ENCODE measurements at places on chromosomes 1 and 21. TPM values are rescaled to one million over a fixed set of nuclear protein-coding genes. Genes with fewer than 3 reads are reported as not detected.

- DNase-seq: no peak
Measured at GRCh38 chr1:119984771-119985170, 84.7 kb downstream of the NOTCH2 start.

DNA sequence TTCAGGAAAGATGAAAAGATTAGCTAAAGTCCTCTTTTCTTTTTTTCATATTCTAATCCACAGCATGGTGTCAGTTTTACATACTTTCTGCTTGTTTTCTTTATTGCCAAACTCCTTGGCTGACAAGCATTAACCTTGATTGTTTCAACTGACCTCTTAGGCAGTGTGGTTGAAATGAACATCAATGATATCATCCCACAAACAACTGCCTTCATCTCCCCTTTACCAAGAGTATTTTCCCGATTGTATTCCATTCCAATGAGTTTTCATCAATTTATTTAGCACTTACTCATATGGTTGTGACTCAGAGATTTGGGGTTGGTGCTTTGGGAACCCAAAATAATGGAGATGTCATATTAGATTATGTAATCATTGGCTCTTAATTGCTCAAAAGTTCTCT is 71.8 kb downstream of the SPAG17 start:
- peak; percentile 2 for DNase-seq

- DNase-seq: no peak
Measured at GRCh38 chr1:219347921-219348391, 174.3 kb downstream of the LYPLAL1 start.

DNA sequence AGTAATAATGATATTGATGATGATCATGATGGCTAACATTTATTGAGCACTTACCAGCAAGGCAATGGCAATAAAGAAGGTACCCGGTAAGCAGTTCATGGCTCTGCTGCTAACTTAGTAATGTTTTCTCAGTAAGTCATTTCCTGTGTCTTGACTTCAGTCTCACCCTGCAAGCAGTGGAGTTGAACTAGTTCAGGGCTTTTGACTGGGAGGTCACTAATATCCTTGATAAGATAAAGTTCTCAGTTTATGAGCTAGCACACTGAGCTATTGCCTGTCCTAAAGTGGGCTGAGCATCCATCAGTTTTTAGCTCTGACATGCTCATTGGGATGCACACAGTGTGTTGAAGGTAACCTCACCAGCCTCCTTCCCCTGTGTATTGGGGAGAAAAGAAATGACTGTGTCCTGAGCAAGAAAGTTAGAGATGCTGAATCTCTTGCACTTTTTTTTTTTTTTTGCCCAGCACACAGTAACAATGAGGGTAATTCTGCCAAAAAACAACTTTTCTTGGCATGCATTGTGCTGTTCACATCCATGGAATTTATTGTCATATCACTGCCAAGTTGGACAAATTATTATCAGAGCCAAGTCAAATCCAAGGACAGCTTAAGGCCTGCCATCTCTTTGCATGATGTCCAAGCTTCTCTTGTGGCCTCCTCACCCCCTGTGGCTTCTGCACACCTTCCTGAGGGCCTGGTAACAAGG is 55.5 kb upstream of the GADD45A start:
- DNase-seq: peak; percentile 92

- DNase-seq: no peak
Measured at GRCh38 chr1:204174958-204175357, 8.8 kb upstream of the REN start.

- DNase-seq: peak; percentile 83
Measured at GRCh38 chr1:36160949-36161485, 5.1 kb downstream of the MAP7D1 start.

GRCh38 chr1:242405947-242406346 is 118.5 kb downstream of the PLD5 start:
- no peak for DNase-seq

DNA sequence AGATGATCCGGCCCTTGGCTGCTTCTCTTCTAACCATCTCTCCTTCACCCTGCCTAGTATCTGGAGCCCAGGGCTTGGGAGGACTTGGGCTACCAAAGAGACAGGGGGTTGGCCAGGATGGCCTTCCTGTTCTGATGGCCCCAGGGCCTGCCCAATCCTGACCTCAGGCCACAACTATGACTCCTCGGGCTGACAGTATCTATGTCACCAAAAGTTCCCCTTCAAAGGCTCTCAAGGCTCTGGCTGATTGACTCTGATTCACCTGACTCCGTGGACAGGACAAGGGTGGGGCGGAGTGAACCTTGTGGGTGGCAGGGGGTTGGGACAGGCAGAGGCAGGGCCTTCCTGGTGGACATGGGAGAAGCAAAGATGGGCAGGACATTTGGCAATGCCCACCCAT is 12.7 kb downstream of the MEF2D start:
- DNase-seq: no peak

DNA sequence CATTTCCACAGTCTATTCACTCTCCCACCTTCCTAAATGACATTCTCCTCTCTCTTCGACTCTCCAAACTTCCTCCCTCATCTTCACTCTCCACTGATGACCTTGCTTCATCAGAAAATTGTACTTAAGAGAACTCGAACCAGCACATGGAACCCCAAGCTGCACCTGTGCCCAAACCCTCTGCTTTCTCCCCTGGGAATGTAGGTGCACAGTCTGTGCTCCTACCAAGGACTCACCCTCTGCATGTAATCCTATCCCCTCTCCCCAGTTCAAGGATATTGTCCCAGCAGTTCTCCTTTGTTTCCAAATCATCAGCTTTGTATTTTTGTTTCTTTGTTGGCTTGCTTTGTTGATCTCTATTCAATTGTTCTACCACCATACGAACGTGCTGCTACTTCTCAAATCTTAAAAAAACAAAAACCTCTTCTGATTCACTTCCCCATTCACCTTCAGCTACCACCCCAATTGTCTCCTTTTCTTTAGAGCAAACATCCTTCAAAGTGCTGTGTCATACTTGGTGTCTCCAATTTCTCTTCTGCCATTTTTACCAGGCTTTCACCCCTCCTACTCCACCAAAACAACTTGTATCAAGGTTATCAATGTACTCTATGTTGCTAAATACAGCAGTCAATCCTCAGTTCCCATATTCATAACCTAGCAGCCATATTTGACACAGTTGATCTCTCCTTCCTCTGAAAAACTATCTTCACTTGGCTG is 26.8 kb downstream of the RAB3B start:
- DNase-seq: peak; percentile 61

DNA sequence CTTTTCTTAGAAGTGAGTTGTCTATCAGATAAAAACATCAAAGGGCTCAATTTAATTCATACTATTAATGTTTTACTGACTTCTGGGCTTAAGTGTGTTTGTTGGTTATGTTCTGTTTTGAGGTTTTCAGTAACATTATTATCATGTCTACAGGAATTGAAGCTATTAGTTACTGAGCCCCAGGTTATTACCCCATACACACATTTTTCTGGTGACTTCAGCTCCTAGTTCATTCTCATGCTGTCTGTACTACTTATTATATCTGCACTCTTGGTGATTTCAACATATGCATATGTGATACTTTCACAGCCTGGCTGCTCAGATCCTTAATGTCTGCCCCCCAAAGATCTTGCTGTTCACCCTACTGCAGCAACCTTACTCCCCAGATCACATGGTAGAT is 27.0 kb upstream of the SGIP1 start:
- DNase-seq: no peak

GRCh38 chr1:164466429-164466828 is 92.6 kb upstream of the PBX1 start:
- DNase-seq: no peak

GRCh38 chr1:112244131-112244530 is 151.9 kb upstream of the CTTNBP2NL start:
- no peak for DNase-seq

GRCh38 chr1:152084853-152085252 is 4.0 kb downstream of the TCHHL1 start:
- no peak for DNase-seq

DNA sequence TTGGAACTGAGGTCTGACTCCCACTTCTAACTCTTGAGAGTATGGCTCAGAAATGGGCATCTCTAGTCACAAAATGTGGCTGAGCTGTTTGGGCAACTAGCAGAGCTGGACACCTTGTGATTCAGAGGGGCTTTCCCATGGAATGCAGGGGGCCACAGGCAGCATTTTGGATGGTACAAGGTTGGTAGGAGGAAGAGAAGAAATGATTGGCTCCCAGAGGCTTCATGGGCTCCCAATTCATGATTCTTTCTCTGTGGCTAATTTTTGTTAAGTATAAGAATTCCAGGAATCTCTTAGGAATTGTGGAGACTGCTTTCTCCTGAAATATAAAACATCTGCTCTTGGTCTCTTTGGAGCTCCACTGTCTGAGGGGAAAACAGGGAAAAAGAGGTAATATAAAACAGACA is 49.7 kb downstream of the PBX1 start:
- no peak for DNase-seq

- no peak for DNase-seq
Measured at GRCh38 chr1:244029124-244029523, 22.0 kb upstream of the ZBTB18 start.

- DNase-seq: no peak
Measured at GRCh38 chr1:178806665-178807300, 64.1 kb downstream of the ANGPTL1 start.

GRCh38 chr1:244231572-244232315 is 180.7 kb downstream of the ZBTB18 start:
- no peak for DNase-seq

GRCh38 chr1:77881061-77881460 is 7.4 kb upstream of the NEXN start:
- no peak for DNase-seq

GRCh38 chr21:42641311-42642218 is 11.9 kb upstream of the PDE9A start:
- no peak for DNase-seq

GRCh38 chr21:42734323-42734971 is 81.0 kb downstream of the PDE9A start:
- DNase-seq: no peak

DNA sequence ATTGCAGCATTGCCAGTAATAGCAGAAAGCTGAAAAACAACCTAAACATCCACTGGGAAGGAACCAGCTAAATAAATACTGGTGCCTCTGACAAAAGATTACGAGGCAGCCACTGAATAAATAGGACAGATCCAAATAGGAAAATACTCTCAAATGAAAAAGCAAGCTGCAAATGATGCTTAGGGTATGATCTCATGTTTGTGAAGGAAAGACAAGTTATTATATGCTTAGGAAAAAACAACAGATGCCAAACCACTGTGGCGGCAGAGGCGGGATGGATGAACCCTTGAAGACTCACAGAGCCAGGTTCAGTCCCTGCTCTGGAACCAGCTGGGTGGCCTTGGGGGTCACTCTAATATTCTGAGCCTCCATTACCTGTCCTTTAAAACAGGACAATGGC is 41.6 kb downstream of the MATN1 start:
- no peak for DNase-seq

DNA sequence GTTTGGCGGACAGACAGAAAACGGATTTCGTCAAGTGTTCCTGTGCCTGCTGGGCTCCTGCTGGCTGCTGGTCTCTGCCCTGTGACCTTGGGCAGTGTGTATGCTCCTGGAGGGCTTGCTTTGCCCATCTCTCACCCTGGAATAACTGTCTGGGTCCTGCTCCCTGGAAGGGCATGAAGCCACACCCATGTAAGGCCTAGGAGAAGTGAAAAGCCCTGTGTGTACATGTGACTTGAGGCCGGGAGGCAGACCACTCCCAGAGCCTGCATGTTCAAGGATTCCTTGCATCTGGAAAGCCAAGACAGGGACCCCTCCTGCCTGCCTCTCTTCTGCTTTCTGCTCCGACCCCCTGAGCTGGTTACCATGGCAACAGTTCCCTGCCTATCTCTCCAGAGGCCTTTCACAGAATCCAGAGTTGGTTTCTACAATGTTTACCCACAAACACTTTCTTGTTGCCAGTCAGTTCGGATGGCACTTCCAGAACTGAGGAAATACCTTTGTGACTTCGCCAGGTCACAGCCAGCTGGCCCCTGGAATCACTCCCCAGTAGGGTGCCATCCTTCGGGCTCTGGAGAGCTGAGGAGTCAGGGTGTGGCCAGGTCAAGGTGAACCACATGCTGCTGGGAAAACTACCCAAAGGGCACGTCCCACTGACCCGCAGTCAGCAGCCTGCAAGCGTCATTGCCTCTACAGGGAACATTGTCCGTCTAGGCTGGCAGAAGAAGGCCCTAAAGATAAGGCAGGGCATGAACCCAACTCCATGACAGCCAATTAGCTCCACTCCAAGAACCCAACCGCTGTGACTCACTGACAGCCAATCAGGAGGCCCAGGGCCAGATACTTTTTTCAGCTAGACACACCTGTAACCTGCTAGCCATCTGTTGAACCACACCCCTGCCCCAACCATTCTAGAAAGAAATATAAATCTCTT is 14.7 kb upstream of the GPR37L1 start:
- no peak for DNase-seq

DNA sequence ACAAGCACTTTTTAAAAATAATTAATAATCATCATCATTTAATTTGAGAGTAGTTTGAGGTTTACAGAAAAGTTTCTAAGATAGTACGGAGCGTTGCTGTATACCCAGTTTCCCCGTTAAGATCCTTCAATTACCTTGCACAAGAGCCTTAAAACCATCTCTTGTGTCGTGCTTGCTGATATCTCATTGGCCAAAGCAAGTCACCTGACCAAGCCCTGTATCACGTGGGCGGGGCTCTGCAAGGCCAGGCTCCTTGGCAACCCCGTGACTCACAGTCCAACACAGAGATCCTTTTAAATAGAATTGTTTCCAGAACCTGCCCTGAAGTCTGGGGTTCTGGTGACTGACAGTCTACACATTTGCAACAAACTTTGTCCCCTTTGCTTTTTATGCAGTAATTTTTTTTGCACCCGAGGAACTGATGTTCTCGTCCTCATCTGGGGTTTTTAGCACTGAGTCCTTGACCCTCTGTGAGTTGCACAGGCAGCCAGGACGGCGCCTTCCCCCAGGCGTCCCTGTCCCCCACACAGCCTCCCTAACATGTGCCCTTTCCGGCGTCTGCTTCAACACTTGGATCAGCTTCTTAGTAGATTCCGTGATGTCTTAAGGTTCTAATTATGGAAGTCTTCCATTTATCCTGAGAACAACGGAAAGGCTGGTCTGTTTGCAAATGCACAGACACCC is 183.3 kb upstream of the TMEM51 start:
- DNase-seq: peak; percentile 39

DNA sequence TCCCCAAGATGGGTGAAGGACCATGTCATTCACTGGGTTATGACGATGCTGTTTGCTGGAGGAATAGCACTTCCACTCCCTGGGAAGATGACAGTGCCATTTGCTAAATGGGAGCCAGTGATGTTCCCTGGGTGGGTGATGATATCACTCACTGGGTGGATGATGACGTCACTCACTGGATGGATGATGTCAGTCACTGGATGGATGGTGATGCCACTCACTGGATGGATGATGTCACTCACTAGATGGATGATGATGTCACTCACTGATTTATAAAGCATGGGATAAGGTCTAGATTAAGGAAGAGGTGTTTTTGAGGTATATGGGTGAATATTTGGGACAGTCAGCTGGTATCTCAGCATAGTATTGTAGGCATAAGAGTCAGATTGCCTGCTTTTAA is 457.2 kb downstream of the AJAP1 start:
- DNase-seq: no peak

The TNFRSF4 gene
- total RNA-seq: 1.5 TPM

The FAM3B gene
- total RNA-seq: not detected

The ITGB3BP gene
- 26.6 TPM for total RNA-seq

The SV2A gene
- total RNA-seq: 5.4 TPM

The ANKRD34A gene
- total RNA-seq: 0.60 TPM

The LRRC38 gene
- total RNA-seq: not detected

The SRGAP2B gene
- 76.7 TPM for total RNA-seq

The WNT4 gene
- total RNA-seq: not detected

The HSD3B2 gene
- not detected for total RNA-seq

The PRAMEF27 gene
- not detected for total RNA-seq

The PAX7 gene
- total RNA-seq: not detected

All from endothelial cell of umbilical vein (primary cell).